ENCODE measurements at places on chromosomes 11 and 22.

DNA sequence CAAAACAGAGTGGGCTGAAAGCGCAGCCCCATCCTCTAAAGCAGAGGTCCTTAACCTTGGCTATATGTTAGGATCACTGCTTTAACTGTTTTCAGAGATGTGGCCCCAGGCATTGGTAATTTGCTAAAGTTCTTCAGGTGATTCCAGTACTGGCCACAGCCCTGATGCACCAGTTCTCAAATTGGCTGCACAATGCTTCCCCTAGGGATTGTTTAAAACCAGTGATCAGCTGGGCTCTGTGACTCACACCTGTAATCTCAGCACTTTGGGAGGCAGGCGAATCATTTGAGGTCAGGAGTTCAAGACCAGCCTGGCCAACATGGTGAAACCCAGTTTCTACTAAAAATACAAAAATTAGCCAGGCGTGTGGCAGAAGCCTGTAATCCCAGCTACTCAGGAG lies 8.4 kb upstream of the IRAG1 start:
- H3K4me3 ChIP-seq: no peak overlapping the region
- no peaks in the 10 kb centered on the region for H3K27me3 ChIP-seq

DNA sequence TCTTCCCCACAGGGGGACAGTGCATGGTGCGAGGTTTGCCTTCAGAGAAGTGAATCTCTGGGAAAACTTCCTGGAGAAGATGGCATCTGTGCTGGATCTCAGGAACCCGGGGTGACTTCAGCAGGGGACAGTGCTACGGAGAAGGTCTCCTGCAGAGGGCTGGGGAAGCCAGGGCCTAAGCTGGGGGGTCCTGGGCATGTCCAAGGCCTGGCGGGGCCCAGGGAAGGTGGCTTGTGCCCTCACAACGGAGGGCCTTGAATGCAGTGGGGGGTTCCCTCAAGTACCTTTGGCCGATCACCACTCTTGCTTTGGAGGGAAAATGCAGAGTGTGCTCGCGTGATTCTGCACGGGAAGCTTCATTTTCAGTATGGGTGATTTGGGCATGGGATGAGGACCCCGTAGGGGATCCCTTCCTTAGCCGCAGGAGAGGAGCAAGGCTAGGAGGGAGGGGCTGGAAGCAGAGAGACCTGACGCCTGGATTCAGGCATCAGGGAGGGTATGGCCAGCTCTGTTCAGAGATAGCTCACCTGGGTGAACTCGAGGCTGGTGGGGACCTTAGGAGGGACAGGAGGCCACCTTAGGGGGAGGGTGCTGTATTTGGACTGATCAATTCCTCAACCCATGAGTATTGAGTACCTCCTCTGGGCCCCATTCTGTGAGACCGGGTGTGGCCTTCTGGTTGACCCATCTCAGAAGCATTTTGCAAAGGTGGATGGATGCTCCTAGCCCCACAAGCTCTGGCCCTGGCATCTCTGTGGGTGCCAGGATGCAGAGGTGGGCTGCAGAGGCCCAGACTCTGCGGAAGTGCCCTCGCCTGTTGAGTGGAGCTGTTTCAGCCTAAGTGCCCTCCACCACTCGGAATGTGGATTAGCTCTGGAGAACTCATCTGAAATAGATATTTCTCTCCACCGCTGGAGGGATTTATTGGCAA lies 529.4 kb downstream of the TBC1D22A start:
- no peaks in the 10 kb centered on the region for H3K27me3 ChIP-seq
- H3K4me1 ChIP-seq: no peaks in the 10 kb centered on the region
- no peak overlapping the region for H3K27ac ChIP-seq
- DNase-seq: no peak
- H3K36me3 ChIP-seq: no peaks in the 10 kb centered on the region

DNA sequence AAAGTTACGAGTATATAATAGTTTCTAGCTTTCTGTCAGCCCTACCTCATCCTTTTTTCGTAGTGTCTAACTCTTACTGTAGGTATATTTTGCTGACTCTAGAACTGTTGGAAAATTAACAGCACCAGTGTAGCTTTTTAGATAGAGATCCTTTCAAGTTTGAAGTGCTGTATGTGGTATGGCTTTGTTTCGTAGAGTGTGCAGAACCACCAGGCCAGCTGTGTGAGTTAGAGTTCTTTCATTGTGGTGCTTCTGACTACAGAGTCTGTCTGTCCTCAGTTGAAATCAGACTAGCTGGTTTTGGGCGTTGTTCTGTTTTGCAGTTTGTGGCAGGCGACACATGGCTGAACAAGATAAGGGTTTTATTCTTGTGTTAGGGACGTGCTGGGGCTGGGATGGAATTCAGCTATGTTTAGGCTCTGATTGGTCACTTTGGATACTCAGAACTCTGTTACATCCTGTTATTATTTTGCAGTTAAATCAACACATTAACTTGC lies 3.2 kb downstream of the ARHGEF12 start:
- peak; percentile 44 for DNase-seq
- peaks cover 77% of the 10 kb centered on the region for H3K4me1 ChIP-seq
- H3K27me3 ChIP-seq: no peaks in the 10 kb centered on the region
- H3K36me3 ChIP-seq: no peaks in the 10 kb centered on the region

DNA sequence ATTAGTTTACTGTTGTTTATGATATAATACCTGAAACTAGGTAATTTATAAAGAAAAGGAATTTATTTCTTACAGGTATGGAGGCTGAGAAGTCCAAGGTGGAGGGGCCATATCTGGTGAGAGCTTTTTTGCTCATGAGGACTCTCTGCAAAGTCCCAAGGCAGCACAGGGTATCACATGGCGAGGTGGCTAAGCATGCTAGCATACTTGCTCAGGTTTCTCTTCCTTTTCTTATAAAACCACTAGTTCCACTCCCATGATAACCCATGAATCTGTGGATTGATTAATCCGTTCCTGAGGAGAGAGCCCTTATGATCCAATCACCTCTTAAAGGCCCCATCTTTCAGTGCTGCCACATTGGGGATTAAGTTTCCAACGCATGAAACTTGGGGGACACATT lies 82.7 kb downstream of the PHF21A start:
- no peak overlapping the region for H3K27ac ChIP-seq
- H3K4me1 ChIP-seq: peaks cover 17% of the 10 kb centered on the region
- no peak for DNase-seq
- H3K36me3 ChIP-seq: no peaks in the 10 kb centered on the region
- H3K4me3 ChIP-seq: no peak overlapping the region

Measured in adrenal gland (tissue), 19 donors.